ENCODE measurements at places on chromosomes 3 and 15.
A peak's percentile ranks its signal among the peaks of the same experiment; 100 is the strongest.

DNA sequence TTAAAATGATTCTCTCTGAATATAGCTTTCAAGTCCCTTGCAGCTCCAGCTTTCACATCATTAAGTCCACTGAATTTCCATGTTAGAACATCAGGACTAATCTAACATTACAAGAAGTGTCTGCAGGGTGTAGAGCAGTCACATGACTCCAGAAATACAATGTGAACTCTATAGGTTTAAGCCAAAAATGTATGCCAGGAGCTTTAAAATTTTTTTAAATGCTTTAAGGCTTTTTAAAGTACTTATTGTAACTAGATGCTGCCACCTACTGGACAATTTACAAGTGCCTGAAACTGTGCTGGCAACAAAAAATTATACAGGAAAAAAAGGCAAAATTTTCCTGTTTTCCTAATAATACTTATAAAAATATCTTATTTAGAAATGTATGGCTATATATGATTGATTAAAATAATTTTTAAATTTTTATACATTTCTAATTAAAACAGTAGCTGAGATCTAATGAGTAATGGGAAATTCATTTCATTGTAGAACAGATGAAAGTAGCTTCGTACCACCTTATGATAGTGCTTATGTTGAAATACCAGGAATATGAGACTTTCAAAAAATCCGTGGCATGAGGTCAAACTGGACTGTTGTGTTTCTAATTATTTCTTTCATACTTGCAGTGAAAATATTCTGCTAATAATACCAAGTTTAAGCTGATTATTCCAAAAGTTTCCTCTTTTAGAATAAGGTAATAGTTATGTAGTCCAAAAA lies 25.7 kb downstream of the FSIP1 start:
- peak; percentile 60 for DNase-seq

DNA sequence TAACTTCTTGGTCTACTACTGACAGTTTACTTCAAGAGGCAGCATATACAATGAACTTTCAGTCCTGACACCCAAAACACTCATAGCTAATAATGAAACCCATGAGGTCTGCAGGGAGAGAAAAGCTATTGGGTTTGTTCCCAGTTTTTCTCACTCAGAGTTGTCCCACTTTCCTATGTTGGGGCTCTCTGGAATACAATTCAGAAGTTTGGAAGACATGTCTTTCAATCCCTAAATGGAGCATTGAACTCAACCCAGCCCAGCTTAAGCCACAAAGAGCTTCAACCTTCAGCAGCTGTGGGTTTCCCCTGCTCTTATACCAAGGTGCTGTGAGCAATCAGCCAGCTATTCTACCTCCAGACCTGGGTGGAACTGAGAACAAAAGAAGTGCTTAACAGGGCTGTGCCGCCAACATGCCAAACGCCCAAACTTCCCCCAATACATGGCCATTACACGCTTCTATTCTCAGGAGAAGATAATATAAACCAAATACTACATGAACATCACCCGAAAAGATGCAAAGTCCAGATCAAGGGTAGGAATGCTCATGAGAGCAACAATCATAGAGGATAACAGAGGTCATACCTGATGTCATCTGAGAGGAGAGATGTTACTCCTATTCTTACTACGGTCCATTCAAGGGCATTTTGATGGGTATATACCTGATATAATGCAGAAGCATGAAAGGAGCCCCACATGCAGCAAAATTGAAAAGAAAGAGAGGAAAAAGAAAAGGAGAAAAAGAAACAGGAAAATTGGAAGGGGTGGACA lies 131.2 kb upstream of the TGFBR2 start:
- DNase-seq: no peak

- DNase-seq: no peak
Observed at GRCh38 chr3:79038057-79038456, 729.7 kb downstream of the ROBO1 start.

DNA sequence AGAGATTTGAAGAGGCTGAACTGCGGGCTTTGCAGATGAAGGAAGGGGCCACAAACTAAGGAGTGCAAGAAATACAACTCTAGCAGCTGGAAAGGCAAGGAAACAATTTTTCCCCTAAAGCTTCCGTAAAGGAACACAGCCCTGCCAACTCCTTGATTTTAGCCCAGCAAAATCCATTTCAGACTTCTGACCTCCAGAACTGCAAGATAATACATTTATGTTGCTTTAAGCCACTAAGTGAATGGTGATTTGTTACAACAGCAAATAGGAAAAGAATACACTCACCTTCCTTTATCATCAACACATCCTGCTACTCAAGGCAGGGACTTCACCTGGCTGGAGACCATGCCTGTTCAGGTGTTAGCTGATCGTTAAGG lies 119.3 kb upstream of the NR2E3 start:
- no peak for DNase-seq

DNA sequence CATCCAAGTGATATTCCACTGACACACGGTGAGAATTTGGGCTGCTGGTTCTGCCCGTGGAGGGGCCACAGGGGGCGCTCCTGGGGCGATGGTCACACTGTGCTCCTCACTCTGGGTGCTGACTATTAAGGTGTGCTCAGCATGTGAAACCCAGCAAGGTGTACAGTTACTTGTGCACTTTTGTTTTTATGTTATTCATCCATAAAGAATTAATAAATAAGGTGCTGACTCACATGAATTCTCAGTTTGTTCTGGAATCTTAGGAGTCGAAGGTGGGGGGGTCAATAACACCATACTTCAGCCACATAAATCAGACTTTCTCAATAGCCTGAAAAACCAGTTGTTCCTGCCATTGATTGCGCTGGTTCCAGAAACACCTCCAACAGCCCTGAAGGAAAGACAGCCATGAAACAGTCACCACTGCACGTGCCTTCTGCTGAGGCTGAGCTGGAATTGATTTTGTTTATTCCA lies 53.5 kb upstream of the SPATA12 start:
- DNase-seq: peak; percentile 19

GRCh38 chr3:126119008-126119675 lies 35.2 kb upstream of the SLC41A3 start:
- no peak for DNase-seq

- peak; percentile 49 for DNase-seq
Observed at GRCh38 chr15:91021516-91022074, 799 bp downstream of the VPS33B start.

DNA sequence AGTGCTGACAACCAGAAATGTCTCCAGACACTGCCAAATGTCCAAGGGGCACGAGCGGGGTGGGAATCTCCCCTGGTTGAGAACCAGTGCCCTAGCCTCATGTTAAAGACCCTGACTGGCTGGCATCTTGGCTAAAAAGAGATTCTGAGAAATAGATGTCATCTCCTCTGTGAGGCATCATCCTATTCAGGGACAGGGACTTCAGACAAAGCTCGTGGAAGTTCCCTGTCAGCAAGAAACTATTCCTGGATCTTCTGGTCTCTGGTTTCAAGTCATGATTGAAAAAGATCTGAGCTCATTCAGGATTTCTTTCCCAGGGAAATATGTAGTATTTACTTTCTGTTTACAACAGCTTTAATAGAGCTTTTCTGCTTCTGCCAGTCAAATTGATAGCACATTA lies 10.8 kb downstream of the WDR5B start:
- DNase-seq: no peak

DNA sequence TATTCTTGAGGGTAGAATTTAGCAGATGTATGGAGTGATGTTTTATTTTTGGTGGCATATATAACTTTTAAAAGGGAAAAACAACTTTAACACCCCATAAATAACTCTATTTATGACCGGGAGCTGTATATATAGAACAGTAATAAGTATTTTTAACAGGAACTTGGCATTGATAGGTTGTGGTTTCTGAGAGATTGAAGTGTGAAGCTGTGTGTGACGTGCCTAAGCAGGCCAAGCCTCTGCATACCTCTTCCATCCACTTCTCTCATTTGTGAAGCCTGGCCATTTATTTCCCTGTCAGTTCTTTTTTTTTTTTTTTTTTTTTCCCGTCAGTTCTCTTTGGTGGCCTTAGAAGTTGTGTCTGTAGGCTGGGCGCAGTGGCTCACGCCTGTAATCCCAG lies 23.0 kb downstream of the RBM5 start:
- DNase-seq: no peak

DNA sequence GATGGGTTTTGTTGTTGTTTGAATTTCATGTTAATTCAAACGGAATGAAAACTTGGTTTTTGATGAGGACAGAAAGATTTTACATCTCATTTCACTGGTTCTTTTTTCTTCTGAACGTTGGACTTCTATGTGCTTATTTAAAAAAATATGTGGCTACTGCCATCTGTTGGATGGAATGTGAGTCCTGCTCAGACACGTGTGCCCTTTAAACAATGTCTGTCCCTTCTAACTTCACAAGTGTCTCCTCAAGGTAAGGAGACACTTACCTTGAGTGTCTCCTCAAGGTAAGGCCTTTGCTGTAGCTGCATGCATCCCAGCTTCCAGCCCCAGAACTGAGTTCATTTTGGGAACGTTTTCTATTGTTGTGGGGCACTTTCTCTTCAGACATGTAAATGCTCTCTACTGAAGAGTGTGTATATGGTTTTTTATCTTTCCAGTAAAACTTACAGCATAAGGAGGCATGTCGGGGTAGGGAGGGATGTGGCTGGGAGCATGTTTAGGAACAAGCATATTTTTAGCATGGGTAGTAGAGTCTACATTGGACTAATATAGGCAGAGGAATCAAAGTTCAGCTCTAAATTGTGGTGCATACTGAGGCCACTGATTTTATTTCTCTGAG lies 63.1 kb upstream of the UBE3A start:
- DNase-seq: peak; percentile 34

DNA sequence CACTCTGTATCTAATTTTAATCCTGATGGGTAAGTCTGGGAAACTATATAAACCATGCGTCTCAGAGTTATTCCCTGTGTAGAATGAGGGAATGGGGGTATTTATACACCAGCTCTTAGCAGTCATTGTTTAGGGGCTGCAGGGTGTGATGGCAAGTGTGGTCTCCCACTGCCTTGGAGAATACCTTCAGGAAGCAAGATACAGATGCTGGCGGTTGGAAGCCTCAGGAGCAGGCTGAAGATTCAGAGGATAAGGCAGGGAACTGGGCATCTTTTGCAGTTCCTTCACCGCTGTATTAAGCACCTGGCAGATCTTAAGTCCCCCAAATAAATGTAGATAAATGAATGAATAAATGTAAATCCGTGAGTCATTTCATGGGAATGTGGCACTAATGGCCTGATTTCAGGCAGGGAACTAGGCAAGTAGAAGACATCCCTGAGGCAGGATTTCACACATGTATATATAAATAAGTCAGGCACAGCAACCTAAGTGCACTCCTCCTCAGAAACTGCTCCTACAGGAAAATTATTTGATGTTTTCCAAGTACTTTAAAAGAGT lies 209.2 kb upstream of the GADL1 start:
- DNase-seq: peak; percentile 48

DNA sequence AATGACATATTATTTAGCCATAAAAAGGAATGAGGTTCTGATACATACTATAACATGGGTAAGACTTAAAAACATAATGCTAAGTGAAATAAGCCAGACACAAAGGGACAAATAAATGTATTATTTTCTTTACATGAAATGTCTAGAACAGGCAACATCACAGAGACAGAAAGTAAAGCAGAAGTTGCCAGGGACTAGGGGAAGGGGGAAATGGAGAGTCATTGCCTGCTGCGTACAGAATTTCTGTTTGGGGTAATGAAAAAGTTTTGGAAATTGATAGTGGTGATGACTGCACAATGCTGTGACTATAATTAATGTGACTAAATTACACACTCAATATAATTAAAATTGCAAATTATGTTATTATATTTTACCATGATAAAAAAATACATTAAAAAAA lies 99.9 kb downstream of the ANO10 start:
- DNase-seq: no peak

DNA sequence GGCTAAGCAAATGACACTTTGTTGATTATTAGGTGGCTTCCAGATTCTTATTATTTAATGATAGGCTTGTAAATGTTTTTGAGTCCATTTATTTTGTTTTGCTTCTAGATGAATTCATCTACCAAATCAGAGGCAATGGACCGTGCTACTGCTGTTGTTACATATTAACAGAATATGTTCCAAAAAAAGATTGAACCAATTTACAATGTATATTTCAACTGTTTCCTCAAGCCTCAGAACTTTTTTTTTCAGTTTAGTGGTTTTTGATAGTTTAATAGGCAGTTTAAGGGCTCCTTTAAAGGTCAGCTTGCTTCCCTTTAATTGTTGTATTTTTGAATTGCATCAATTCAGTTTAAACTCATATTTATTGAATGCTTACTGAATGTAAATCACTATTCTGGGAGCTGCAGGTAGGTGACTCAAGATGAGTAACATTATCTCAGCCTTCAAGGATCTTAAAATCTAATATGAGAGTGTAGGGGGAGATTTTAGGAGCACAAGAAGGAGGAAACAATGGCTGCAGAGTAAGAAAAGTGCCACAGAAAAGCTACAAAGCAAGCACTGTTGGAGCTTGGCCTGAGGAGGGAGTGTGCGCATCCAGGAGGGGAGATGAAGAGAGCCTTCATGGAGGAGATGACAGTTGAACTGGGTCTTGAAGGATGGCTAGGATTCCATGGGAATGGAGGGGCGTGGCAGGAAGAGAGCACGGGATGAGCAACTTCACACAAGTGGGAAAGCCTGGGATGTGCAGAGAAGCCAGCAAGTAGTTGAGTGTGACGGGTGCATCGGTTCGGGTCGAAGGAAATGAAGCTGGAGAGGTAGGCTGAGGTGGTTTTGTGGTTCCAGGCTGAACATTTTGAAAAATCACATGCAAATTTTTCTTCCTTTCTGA lies 14.7 kb downstream of the MAP2K1 start:
- DNase-seq: peak; percentile 10

DNA sequence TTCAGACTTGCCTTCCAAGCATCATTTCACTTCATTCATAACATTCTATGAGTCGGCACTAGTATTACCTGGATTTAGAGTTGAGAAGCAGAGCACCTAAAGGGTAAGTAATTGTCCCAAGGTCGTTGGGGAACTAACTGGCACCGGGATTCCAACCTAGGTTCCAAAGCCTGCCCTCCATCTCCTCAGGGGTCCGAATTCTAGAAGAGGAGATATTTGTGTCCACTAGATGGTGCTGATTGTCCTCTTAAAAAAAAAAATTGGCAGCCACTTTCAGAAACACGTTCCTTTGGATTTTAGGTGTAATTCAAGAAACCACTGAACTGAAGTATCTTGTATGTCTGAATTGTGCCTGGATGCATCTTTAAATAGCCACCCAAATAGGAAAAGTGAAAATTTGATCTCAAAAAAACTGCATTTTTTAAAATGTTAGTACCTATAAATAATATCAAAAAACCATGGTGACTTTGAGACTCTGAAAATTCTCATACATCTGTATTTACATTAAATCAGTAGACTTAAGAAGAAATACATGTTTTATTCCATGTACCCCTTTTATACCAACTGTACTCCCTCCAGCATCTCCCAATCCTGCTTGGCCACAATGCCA lies 3.9 kb upstream of the FSIP1 start:
- DNase-seq: peak; percentile 72

Data from EL (cell line).